ACHN (cell line): ENCODE measurements at places on chromosomes 7 and 10.

- no peak for DNase-seq
These were observed 101.6 kb downstream of the CYTH3 start for GRCh38 chr7:6170571-6171531.

DNA sequence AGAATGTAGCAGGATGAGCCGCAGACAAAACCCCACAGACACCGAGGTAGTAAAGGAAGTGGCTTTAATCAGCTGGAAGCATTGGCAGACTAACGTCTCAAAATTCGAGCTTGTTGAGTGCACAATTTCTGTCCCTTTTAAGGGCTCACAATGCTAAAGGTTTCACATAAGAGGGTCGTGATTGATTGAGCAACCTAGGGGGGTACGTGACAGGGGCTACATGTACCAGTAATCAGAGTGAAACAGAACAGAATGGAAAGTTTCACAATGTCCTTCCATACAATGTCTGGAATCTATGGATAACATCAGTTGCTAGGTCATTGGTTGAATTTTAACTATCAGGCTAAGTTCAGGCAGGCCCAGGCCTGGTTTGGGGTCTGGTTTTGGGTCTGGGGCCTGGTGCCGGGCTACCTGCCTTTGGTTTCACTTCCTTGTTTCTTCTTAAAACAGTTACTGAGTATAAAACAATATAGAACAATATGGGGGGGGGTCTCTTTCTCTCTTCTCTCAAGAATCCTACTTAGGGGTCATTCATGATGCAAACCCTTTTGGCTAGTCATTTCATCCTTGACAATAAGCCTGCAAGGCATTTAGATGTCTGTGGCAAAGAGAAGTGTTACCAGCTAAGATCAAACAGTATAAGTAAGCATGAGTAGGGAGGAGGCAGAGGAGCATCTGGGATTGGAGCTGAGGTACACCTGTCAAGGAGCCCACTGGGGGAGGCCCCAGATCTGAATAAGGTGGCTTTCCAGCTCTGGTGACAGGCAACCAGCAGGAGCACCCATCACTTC is 364.1 kb downstream of the TNS3 start:
- DNase-seq: no peak

- no peak for DNase-seq
These were observed 15.6 kb upstream of the REEP3 start for GRCh38 chr10:63505562-63505961.

DNA sequence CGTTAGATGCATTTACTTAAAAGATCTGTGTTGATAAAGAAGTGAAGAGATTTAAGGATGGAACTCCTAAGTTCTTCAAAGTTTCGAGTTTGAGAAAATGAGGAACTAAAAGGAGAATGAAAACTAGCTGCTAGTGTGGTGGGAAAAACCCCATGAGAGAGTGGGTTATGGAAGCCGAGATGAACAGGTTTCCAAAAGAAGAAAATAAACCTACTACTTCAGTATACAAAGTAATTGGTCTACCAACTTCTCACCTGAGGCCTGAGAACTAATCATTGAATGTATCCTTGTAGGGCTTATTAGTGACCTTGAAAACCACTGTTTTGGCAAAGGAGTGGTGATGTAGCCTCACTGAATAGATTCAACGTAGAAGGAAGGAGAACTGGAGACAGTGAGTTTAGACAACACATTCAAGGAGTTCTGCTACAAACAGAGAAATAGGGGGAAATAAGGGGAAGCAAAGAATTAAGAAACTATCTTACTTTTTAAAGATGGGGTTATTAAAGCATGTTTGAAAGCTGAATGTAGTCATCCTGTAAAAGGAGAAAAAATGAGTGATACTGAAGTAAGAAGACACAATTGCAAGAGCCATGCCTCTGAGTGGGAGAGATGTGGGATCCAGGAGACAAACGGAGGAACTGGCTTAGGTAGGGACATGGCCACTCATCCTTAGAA is 50.8 kb downstream of the CH25H start:
- DNase-seq: no peak
